ENCODE measurements at places on chromosomes 7 and 10.

DNA sequence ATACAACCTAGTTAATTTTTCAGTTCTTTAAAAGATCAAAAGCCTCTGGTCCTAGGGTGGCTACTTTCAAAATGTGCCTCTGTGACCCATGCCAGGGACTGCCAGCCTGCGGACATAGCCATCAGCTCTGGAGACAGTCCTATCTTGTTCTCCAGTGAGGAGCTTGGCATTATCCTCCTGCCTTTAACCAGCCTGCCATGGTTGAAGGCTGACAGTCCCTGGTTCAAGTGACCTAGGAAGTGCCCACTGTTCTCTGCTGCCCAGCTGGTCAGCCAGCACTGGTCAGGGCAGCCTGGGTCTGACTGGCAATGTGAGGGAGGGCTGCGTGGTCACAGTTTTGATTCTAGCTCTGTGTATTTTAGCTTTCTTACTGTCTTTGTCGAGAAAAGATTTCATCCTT, 18.1 kb upstream of the ARHGAP22 start:
- DNase-seq = no peak

GRCh38 chr10:47318706-47319105, 3.5 kb upstream of the GDF2 start:
- DNase-seq = no peak

- no peak for DNase-seq
Measured at GRCh38 chr10:24505759-24506158, 217.9 kb downstream of the ARHGAP21 start.

- DNase-seq = no peak
Measured at GRCh38 chr7:90445633-90446032, 23.8 kb upstream of the PTTG1IP2 start.
